Endothelial cell of umbilical vein (primary cell): ENCODE measurements at places on chromosomes 1 and 21. TPM values are rescaled to one million over a fixed set of nuclear protein-coding genes. Genes with fewer than 3 reads are reported as not detected.

The NTMT2 gene
- not detected in 2 replicates for total RNA-seq

The CENPL gene
- 19.0 and 20.8 TPM in 2 replicates for total RNA-seq

The KDF1 gene
- total RNA-seq: not detected in 2 replicates

The AVPR1B gene
- not detected in 2 replicates for total RNA-seq

The ATP1A4 gene
- total RNA-seq: not detected in 2 replicates

- no peaks in the 10 kb centered on the region for H3K4me1 ChIP-seq
- H3K27me3 ChIP-seq: no peaks in the 10 kb centered on the region
- no peak overlapping the region for H3K4me3 ChIP-seq
- H3K27ac ChIP-seq: no peak overlapping the region
These were observed 90.0 kb upstream of the KCND3 start for GRCh38 chr1:112079446-112079845.

GRCh38 chr1:109762039-109762585 is 1.6 kb downstream of the EPS8L3 start:
- peak overlapping the region; percentile 40 for H3K27ac ChIP-seq
- H3K4me1 ChIP-seq: peaks cover 14% of the 10 kb centered on the region
- H3K36me3 ChIP-seq: no peaks in the 10 kb centered on the region
- no peak for DNase-seq
- no peak overlapping the region for H3K4me3 ChIP-seq
- no peaks in the 10 kb centered on the region for H3K27me3 ChIP-seq

GRCh38 chr1:158646465-158646864 is 40.0 kb downstream of the SPTA1 start:
- no peaks in the 10 kb centered on the region for H3K27me3 ChIP-seq
- no peak for DNase-seq
- no peaks in the 10 kb centered on the region for H3K4me1 ChIP-seq
- no peaks in the 10 kb centered on the region for H3K36me3 ChIP-seq
